ENCODE measurements at places on chromosomes 7 and 10. TPM values are rescaled to one million over a fixed set of nuclear protein-coding genes. Genes with fewer than 3 reads are reported as not detected.

Gene AIMP2
- total RNA-seq, result 97.6 TPM

Gene SFRP4
- total RNA-seq, result 4.2 TPM

Gene ESYT2
- total RNA-seq, result 68.9 TPM

Gene LDB3
- not detected for total RNA-seq

Gene AKR1C3
- total RNA-seq, result 1,248 TPM

Gene TAS2R3
- total RNA-seq, result not detected

Gene ITIH5
- total RNA-seq, result 0.08 TPM
